ENCODE measurements at places on chromosomes 3 and 15.
A peak's percentile ranks its signal among the peaks of the same experiment; 100 is the strongest.

- peak; percentile 12 for DNase-seq
Observed at GRCh38 chr3:88147261-88147660, 2.5 kb upstream of the C3orf38 start.

GRCh38 chr3:23740517-23740965 lies 65.2 kb upstream of the UBE2E1 start:
- peak; percentile 42 for DNase-seq

DNA sequence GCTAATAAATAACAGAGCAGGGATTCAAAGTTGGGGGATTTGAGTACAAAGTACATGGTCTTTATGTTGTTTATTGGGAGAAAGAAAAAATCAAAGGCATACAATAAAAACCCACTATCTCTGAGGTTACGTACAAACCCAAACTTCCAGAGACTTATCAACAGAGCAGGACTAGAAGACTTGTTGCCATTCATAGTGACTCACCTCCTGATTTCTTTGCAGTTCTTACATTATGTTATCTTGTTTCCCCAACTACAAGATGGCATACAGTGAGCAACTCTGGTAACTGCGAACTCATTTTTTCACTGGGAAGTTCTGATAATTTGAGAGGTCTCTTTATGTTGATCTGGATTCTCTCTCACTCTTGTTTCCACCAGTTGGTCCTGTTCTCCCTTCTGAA lies 80.6 kb upstream of the ETV5 start:
- DNase-seq, result no peak

DNA sequence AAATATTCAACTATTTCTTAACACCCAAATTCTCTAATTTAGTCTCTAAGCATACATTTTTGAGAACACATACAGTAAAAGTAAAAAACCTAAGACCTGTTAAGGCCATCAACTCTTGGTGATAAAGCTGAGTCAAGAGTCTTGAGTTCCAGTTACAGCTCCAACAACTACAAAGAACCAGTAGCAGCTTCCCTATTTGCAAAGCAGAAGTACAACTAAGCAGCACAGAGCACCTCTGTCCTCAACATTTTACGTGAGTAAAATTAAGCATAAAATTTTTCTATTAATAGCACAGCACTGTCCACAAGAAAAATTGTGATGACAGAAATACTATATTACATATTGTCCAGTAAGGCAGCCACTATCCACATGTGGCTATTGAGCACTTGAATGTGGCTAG lies 4.4 kb downstream of the PCOLCE2 start:
- DNase-seq, result no peak

GRCh38 chr15:62391641-62392262 lies 226.7 kb upstream of the C2CD4B start:
- DNase-seq, result peak; percentile 72

DNA sequence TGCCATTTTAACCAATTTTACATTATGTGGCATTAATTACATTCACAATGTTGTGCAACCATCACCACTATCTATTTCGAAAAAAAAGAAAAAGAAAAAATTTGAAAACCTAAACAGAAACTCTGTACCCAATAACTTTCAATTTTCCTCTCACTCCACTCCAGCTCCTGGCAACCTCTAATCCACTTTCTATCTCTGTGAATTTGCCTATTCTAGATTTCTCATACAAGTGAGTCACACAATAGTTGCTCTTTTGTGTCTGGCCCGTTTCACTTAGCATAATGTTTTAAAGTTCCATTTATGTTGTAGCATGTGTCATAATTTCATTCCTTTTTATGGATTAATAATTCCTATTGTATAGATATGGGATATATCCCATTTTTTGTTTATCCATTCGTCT lies 53.3 kb upstream of the TBC1D5 start:
- DNase-seq, result no peak

Measured in KBM-7 (cell line).